Stimulated activated CD4-positive, alpha-beta T cell treated with anti-CD3 and anti-CD28 coated beads, Interleukin-4, amount 100 ng/mL, for 4 hours (primary cell): ENCODE measurements at places on chromosomes 1 and 21.

GRCh38 chr1:45557422-45557944, 6.9 kb downstream of the AKR1A1 start:
- DNase-seq: no peak

DNA sequence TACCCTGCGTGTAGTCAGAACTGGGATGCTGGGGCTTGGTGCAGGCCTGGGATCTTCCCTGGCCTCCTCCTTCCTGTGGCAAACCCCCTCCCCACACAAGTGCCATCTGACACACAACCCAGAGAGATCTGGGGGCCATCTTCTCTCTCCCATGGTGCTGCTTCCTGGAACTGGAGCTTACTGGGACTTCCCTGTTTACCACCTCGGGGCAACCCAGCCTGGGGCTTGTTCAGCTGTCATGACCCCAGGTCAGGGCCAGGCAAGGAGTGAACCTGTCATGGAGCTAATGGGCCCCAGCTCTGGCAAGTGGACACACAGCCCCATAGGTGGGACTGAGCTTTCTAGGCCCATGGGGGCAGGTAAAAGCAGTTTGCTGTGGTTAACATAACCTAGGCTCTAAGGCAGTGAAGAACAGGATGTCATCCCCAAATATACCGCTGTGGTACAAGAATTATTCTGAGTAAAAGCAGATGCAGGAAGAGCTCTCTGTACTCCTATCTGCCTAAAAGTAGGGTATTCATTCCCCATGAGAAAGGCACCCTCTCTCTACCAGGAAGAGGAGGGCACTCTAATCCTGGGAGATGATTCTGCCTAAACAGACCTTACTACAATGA, 2.4 kb downstream of the TRIM11 start:
- no peak for DNase-seq

- DNase-seq: no peak
Observed at GRCh38 chr1:64691626-64692025, 53.2 kb upstream of the RAVER2 start.

DNA sequence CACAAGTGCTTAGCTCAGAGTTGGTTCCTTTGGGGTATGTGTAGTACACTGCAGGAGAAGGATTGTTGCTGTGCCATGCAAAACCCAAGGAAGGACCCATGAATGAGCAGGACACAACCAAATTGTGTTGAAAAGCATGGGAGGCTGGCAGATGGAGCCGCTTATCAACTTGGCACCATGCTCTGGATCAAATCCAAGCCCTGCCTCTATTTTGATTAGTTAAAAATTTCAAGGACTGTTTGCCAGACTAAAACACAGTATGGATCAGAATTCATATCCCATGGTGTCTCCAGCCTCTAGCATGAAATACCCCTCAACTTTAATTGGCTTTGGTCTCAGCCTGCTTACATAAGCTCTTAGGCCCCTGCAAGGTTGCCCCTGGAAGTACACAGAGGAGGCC, 27.8 kb downstream of the CCDC185 start:
- DNase-seq: no peak

GRCh38 chr1:110021285-110021684, 13.1 kb upstream of the STRIP1 start:
- DNase-seq: no peak

DNA sequence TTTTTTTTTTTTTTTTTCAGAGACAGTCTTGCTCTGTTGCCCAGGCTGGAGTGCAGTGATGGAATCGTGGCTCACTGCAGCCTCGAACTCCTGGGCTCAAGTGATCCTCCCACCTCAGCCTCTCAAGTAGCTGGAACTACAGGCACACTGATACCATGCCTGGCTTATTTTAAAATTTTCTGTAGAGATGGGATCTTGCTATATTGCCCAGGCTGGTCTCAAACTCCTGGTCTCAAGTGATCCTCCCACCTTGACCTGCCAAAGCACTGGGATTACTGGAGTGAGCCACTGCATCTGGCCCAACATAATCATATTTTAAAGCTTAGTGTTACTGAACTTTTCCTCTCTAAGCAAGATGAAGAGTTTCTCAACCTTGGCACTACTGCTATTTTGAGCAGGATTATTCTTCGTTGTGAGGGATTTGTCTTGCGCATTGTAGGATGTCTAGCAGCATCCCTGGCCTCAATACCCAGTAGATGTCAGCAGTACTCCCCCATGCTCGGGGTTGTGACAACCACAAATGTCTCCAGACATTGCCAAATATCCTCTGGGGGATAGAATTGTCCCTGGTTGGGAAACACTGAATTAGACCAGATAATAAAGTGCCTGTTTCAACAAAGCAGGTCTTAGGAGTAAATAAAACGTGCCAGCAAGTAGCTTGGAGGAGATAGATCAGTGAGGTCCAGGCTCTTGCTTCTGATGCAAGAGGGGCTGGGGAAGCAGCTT, 15.1 kb upstream of the THRAP3 start:
- DNase-seq: no peak

DNA sequence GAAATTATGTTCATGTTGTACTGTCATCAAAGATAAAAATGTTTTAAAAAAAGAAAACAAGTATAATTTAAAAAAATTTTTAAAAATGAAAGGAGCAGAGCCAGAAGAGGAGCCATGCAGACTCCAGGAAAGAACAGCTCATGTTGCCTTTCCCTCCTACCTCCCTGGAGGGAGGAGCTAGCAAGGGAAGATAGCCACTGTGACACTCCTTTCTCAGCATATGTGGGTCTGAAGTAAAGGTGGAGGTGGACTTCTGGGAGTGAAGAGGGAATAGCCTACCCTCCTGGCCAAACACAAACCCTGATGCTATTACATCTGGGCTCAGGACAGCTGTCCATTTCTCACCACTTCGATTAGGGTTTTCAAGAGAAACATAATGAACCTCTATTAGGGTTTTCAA, 54.2 kb downstream of the SLC2A1 start:
- DNase-seq: no peak

GRCh38 chr1:119795261-119796200, 15.7 kb downstream of the REG4 start:
- DNase-seq: no peak

DNA sequence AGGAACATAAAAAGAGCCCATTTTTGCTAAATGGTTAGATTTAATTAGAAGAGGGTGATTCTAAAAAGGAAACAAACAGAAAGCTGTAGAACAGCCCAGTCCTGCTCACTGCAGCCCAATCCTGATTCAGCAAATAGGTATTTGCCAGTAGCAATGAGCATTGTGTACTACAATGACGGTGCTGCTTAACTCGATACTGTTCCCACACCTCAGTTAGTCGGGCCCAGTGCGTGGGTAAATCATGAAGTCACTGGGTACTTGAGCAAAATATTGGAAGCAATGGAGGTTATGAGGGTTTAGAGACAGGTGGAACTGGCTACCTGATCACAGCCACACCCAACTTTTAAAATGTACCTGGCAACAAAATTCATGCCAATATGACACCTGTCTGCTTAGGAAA, 101.5 kb upstream of the ADGRL2 start:
- no peak for DNase-seq

DNA sequence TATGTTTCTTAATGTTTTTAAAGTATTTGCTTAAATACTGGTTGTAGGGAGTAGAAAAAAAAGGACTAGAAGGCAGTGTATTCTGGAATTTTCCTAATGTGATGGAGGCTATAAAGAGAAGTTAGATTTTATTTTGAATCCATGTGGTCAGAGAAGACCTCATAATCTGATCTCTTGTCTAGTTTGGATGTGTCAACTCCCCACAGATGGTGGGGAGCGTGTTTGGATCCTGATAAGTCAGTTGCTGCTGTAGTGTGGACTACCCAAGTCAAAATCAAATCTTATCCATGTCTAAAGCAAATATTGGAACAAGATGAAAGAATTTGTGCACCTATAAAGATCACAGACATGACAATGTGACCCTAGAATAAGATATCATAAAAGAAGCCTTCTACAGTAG, 918.0 kb downstream of the LTN1 start:
- no peak for DNase-seq

GRCh38 chr1:116724765-116725375, 29.4 kb upstream of the CD2 start:
- peak; percentile 67 for DNase-seq

DNA sequence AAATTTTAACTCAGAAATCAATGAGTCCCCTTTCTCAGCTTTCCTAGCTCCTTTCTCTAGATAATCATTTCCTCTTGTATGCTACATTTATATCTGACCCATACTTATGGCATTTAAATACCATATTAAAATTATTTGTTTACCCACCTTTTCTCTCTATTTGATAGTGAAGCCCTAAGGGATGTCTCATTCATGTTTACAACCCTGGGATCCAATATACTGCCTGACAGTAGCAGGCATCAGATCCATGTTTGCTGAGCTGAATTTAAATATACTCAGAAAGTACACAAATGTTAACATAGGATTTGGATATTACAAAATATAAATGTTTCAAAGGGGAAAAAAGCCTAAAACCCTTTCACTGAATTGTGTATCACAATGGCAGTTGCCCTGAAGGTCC, 26.5 kb downstream of the SCMH1 start:
- DNase-seq: no peak

- DNase-seq: peak; percentile 39
Observed at GRCh38 chr1:234322979-234323378, 50.3 kb upstream of the COA6 start.

DNA sequence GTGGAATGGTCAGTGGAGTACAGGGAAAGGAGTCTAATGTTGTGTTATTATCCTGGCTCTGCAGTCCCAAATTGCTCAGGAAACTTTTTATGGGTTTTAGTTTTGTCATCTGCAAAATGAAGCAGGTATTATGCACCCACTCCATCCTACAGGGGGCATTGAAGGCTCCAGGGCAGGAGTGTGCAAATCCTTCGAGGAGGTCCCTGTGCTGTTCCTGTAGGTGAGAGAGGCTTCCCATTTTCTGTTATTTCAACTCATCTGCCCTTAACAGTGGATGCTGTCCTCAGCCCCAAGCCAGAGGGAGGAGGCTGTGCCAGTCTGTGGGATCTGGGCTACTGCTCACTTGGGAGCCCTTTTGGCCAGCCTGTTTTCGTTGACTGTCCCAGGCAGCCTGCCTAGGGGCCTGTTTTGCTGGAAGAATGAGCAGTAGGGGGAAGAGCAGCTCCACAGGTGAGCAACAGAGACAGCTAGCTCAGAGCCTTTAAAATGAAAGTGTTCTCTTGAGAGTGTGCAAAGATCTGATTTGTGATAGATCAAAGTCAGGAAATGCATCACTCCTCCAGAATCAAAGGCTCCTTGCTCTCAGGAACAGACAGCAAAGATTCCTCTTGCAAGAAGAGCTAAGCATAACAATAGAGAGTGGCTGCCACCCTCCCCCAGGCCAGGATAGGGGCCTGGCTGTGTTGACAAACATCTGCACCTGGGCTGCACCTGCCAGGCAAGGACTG, 317.6 kb upstream of the PROX1 start:
- no peak for DNase-seq

DNA sequence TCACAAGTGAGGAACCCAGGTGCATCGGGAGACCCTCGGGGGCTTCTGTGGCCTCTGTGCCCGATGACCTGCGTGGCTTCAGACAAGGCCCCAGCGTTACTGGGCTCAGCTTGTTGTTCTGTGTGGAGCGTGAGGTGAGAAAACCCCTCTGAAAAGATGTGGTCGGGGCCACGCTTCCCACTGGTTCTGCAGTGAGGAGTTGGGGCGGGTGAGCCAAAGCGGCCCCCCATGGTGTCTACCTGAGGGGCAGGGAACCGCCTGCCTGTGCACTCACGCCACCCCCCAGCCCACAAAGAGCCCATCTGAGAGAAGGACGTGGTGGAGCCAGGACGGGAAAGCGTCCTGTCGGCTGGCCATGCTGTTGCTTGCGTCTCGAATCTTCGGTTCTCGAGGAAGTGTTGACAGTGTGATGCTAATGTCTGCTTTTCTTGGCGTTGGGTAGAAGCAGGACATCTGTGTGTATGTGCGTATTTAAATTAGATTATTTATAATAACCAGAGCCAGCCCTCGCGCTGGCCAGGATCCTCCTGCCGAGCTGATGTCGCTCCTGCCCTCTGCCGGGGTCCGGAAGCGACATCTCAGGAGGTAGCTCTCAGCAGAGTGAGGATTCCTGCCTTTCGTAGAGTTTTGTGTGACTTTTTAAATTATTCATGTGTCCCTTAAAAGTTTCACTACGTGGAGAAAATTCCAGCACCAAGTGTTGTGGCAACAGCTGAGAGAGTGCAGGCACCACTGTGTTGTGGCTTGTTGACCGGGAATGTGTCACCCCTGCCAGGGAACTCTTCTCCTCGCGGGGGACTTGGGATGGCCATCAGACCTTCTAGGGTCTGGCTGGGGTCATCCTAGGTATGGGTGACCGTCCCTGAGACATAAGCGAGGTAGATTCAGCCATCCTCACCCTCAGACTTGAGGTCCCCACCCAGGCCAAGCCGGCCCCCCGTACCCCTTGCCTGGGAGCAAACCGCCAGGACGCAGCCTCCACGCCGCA, 15.3 kb downstream of the TMEM201 start:
- DNase-seq: no peak

GRCh38 chr1:239814306-239814881, 277.3 kb upstream of the FMN2 start:
- peak; percentile 10 for DNase-seq

- peak; percentile 83 for DNase-seq
Observed at GRCh38 chr1:160768295-160768657, 27.7 kb upstream of the LY9 start.

GRCh38 chr1:212914789-212915188, 35.6 kb upstream of the VASH2 start:
- DNase-seq: no peak

DNA sequence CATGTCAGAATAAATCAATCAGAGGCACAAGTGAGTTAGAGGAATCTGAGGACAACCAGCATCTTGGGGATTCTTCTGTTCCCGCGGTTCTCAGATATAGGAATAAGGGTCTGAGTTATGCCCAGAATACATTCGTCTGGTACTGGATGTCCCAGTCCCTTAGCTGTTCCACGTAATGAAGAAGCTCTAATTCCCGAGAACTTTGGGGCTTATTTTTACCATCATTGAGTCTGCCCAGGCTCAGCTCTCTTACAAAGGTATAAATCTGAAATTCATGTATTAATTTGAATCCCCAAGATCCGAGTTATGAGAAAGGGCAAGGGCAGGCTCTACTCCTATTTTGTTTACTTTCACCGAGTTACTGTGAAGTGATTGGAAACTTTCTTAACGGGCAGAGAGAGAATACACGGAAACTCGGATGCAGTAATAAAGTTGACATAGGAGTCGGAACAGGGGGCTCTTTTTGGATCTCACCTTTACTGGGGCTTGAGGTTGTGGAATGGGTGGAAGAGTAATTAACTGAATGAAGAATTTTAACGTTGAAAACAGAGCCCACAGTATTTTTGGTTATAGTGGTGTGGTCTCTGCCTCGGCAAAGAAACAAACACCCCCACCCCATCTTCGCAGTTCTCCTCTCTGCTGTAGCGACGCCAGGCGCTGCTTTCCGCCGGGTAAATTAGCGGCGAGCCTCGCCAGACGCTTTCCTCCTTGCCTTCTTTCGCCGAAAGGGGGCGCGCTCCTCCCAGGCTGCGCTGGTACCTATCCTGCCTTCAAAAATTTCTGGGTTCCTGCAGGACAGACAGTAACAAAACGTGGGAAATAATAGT, 7.1 kb downstream of the PRRX1 start:
- DNase-seq: no peak

DNA sequence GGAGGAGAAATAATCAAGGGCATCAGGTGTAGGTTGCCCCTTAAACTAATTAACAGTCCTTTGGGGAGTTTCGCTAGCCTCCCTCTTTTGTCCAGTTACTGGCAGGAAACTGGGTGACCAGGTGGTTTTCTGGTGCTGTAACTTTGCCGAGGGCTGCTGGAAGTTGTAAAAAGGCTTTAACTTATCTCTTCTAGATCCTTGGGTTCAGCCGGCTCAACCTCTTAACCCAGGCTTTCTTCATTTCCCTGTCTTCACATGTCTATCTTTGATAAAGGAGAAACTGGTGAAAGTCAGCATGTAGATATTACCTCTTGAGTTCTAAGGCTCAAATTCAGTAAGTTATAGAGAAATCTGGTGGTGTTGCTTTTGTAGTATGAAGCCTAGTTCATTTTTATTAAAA, 289.7 kb upstream of the NRIP1 start:
- no peak for DNase-seq

GRCh38 chr1:113217447-113218208, 144.6 kb downstream of the LRIG2 start:
- no peak for DNase-seq
